ENCODE measurements at places on chromosomes 2 and 18.

GRCh38 chr18:31091350-31091749 is 10.9 kb downstream of the DSC2 start:
- no peak for DNase-seq

- no peak for DNase-seq
These were observed 851 bp downstream of the EIF2AK3 start for GRCh38 chr2:88626171-88627054.

- DNase-seq: no peak
These were observed 12.2 kb downstream of the BIN1 start for GRCh38 chr2:127094509-127095366.

DNA sequence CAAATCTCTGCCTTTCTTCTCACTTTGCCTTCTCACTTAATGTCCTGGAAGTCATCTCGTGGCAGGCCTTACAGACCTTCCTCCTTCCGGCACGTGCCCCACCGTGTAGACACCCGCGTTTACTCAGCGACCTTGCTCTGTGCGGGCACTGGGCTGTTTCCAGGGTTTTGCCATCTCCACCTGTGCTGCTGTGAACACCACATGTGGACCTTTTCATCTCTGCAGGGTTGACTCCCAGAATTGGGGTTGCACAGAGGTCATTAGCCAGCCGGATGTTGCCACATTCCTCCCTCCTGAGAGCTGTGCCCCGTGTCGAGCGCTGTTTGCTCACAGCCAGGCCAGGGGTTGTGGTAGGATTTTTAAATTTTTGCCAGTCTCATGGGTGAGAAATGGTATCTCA is 25.4 kb downstream of the KCNG2 start:
- no peak for DNase-seq

- DNase-seq: no peak
These were observed 37.5 kb downstream of the UXS1 start for GRCh38 chr2:106156305-106157296.

DNA sequence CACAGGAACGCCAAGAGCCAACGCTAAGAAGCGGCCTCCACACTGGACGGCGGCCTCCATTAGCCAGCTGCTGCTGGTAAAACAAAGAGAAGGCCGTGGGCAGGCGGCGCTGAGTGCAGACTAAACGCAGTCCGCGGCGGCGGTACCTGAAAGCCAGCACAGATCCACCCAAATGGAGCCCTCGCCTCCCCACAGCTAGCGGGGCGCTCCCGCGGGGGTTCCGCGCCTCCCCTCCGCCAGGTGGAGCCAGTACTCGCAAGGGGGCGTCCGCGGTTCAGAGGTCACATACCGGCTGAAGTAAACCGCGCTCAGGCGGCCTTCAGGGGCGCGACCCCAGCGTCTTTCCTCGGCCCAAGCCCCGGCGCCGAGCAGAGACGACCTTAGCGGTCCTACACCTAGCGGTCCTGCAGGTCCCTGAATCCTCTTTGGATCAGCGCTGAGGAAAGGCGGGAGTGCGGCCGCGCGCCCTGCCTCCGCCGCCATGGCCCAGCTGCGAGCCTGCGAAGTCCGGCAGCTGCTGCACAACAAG is 293.1 kb upstream of the ERBB4 start:
- DNase-seq: no peak

- no peak for DNase-seq
These were observed 88.0 kb upstream of the SETBP1 start for GRCh38 chr18:44592639-44593038.

All from GM12878 (cell line).